ENCODE measurements at places on chromosomes 2 and 18.
A peak's percentile ranks its signal among the peaks of the same experiment; 100 is the strongest.

- DNase-seq = no peak
Measured at GRCh38 chr18:12006488-12006840, 25.2 kb downstream of the IMPA2 start.

DNA sequence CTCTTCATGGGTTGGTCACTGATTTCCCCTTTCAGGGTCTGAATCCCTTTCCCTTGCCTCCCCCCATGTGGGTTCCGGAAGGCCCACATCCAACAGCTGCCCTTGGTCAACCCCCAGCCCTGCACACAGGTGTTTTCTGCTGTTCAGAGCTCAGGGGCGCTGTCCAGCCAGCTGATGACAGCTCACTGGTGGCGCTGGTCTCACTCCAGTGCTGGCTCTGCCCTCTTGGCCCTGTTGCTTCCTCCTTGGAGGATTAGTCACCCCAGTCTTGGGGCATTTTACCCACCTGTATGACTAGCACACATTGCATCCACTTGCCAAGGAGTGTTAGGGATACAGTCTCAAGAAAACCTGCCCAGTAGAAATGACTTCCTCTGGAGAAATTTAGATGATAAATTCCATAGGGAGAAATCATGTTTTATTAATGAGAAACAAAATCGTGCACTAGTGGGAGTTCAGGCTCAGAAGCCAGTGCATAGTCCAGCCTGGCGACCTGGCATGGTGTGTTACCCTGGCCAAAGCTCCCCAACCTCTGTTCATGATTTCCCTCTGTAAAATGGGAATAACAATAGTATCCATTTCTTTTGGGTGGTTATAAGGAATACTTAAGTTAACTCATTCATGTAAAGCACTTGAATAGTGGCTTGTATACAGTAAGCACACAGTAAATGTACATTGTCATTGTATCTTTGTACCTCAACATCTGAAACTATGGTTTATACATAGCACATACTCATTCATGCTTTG, 21.6 kb downstream of the CRIM1 start:
- no peak for DNase-seq

GRCh38 chr2:179454443-179455171, 190.0 kb upstream of the SESTD1 start:
- no peak for DNase-seq

DNA sequence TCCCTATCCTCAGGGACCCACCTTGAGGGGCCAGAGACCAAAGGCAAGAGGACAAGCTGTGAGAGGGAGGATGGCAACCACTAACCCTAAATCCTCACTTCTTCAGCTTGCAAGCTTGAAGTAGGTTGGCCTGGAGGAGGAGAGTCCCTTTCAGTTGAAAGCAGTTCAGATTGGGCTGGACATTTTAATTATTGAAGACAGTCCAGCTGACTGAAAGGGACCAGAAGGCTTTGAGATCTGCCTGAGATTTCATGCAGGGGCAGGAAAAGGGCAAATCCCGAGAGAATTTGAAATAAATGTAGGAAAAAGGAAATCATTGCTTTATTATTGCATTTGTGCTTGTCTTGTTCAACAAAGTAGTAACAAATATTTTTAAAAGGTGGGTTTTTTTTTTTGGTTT, 118.9 kb upstream of the STON1 start:
- no peak for DNase-seq

DNA sequence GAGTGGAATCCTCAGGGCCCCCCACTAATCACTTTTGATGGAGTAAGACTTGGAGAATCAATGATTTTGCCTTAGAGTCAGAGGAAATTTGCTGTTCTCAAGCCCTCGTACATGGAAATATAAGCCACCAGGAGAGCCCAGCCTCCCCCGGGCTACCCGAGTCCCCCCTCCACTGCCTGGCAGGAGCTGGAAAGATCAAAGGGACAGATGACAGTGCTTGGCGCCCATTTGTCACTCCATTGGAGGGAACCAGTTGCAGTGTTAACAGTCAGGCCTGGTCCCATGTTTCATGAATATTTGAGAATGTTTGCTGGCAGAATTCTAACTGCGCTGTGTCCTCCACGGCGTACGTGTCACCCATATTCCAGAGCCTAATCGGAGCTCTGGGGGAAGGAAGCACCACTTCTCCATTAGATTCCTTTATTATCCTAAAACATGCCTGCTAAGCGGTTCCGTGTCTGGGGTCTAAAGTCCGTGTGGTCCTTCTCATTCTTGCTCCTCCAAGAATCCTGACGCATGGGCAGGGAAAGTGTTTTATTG, 202.4 kb downstream of the KLHL29 start:
- DNase-seq = no peak

DNA sequence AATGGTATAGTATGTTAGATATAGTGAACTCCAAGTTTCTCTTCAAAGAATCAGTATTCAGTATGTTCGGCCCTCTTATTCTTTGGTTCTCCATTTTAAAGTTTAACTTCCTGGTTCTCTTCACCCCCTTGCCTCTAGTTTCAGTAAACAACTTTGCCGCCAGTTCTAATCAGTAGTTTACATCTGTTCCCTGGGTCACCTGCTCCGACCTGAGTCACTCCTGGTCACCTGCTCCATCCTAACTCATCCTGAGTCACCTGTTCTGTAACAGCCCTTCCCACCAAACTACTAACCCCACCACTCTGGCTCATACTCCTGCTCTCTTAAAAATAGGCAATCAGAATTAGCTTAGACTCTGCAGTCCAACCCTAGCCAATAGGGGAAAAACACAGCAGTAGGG, 23.7 kb upstream of the TEX51 start:
- no peak for DNase-seq

GRCh38 chr2:215707608-215708007, 271.7 kb upstream of the FN1 start:
- no peak for DNase-seq

- no peak for DNase-seq
Measured at GRCh38 chr2:219460424-219460926, 25.8 kb downstream of the SPEG start.

GRCh38 chr2:151840216-151841046, 12.2 kb upstream of the ARL5A start:
- no peak for DNase-seq

DNA sequence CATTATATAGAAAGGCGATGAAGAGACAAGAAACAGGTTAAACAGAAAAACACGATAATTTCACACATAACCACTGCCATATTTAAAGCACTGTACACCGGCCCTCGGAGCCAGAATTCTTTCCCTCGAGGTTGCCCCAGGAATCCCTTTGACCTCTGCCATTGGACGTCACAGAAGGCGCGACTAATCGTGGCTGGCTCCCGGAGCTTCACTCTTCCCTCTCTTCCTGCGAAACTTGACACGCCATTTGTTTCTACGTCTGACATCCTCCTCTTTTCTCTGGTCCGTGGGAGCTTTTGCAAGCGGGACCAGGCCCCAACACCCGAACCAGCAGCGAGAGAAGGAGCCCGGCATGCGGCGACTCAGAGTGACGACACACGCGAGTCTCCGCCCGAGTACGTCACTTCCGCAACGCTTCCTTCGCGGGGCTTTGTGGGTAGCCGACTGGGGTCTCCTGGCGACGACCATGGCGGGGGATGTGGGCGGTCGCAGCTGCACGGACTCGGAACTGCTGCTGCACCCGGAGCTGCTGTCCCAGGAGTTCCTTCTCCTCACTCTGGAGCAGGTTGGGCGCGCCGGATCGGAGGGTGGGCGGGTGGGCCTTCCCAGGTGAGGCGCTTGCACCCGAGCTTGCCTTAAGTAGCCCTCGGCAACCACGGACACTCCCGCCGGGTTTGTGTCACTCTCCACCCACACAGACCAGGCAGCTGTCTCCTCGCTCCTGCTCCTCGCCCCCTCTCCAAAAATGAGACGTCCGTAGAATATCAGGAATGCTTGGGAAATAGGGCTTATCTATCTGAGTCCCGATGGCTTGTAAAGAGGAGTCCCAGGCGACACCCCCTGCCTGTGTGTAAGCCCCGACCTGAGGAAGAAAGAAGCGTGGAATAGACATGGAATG, at the start of gene C2orf49:
Gene C2orf49 (plus strand): TSS at position 419 of the 898 bp plus-strand sequence. CDS start 48 bp downstream, at position 467.
- peak; percentile 81 for DNase-seq

DNA sequence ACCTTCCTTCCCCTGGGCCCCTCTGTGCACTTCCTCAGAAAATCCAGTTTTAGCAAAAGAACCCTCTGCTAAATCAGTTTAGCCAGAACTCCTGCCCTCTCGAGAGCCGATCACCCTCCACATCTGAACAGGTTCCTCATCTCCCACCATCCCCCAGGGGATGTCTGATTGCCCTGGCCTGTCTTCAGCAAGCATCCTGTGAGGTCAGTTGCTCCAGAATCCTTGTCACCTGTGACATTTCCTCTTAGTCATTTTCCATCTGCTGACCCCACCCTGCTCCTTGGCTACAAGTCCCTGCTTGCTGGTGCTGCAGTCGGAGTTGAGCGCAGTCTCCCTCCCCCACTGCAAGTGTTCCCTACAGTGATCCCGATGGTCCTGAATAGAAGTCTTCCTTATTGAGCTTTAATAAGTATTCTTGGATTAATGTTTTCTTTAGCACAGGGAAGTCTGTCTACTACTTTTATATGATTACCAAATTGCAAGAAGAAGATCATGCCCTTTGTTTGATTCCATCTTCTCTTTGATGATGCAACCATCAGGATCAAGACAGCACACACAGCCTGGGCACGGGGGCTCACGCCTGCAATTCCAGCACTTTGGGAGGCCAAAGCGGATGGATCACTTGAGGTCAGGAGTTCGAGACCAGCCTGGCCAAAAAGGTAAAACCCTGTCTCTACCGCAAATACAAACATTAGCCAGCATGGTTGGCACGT, 30.9 kb upstream of the UBE2F start:
- DNase-seq = no peak

GRCh38 chr18:45251236-45251635, 364.0 kb upstream of the SLC14A2 start:
- no peak for DNase-seq

DNA sequence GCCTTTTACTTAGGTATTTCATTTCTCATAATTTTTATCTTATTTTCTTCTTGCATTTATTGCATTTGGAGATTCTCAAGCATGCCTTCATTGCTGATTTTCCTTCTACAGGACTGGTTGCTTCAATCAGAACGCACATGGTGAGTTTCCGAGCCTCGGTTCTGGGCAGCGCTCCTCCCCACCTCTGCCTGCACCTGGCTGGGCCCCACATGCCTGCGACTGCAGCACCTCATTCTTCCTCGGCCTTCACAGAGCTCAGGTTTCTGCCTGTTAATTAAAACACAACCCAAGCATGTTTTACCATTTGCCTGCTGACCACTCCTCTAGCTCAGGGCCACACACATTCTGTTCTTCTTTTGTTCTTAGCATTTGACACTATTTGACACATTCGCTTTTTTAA, 398.8 kb downstream of the GALR1 start:
- no peak for DNase-seq

- no peak for DNase-seq
Measured at GRCh38 chr2:239518286-239519088, 117.7 kb upstream of the HDAC4 start.

- DNase-seq = no peak
Measured at GRCh38 chr18:4762330-4762729, 307.2 kb upstream of the DLGAP1 start.

DNA sequence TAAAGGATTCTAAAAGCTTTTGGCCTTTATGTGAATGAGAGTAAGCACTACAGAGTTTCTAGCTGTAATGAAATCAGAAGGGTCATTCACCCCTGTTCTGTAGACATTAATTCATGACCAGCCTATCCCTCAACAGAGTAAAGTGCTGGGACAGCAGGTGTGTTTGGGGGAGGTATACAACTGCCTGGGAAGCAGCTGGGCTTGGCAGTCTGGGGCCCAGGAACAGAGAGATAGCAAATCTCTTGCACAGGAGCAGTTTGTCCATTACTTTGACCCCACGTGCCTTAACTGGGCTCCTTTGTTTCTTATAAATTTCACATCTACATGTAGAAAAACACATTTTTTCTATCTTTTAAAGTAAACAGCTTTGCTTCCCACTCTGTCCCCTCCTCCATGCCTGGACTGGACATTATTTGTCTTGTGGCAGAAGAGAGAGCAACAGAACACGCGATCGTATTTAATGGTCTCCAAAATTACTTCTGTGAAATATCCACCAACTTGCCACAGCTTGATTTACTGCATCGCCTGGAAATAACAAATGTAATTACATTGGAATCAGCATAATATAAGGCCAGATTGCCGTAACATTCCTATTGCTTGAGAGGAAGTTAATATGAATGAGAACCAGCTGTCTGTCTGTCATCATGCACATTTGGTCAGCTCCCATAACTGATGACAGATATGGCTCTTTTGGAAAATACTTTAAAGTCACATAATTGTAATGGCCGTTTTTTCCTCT, 263.8 kb downstream of the RBM43 start:
- no peak for DNase-seq

DNA sequence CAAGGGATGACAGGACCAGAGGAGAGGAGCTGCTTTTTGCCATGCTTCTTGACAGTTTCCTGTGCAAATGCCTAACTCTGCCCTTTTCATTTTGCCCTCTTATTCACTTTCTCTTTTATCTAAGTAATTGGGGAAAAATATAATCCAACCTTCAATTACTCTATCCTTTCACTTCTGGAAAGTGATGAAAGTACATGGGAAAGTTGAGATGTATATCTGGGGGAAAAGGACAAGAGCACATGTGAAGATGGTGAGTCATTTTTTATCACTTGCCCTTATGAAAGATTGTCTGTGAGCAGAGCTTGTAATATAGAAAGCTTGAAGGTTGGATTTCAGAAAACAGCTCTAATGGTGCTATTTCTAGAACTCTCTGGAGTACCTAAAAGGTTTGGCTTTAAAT, 1070.7 kb downstream of the CNTNAP5 start:
- DNase-seq = no peak

DNA sequence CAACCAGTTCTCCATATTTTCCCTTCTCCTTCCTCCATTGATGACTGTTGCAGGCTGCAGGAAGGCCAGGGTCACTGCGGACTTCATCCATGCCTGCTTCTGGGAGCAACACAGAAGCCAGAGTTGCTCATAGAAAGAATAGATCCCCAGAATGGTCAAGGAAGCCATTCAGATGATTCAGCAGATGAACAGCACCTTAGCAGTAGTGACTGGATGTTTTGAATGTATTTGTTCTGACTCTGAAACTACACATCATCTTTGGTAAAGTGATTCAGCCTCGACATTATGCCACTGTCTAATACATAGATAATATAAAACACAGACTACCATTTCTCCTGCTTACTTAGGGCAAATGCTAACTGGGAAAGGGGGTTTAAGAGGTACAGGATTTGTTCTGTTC, 411.6 kb downstream of the RND3 start:
- DNase-seq = no peak

GRCh38 chr2:157898591-157898996, 22.5 kb upstream of the ACVR1 start:
- peak; percentile 21 for DNase-seq

DNA sequence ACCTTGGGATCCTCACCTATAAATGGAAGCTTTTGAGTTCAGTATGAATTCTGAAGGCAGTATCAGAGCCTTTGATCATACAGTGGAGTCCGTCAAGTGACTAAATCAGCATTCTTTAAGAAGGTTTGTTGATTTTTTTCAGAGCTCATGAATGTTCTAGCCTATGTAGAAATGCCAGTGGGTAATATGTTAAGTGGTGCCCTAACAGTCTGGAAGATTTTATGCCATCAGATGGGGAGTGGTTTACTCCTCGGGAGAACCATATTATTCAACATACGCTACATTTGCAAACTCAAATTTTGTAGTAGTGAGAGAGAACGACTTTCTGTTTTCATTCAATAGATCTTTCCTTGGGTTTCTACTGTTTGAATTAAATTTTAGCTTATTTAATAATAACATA, 225.0 kb upstream of the ACVR2A start:
- DNase-seq = no peak
